ENCODE measurements at places on chromosomes 12 and 14.

GRCh38 chr12:669576-669945 lies 6.3 kb upstream of the NINJ2 start:
- no peak for DNase-seq

DNA sequence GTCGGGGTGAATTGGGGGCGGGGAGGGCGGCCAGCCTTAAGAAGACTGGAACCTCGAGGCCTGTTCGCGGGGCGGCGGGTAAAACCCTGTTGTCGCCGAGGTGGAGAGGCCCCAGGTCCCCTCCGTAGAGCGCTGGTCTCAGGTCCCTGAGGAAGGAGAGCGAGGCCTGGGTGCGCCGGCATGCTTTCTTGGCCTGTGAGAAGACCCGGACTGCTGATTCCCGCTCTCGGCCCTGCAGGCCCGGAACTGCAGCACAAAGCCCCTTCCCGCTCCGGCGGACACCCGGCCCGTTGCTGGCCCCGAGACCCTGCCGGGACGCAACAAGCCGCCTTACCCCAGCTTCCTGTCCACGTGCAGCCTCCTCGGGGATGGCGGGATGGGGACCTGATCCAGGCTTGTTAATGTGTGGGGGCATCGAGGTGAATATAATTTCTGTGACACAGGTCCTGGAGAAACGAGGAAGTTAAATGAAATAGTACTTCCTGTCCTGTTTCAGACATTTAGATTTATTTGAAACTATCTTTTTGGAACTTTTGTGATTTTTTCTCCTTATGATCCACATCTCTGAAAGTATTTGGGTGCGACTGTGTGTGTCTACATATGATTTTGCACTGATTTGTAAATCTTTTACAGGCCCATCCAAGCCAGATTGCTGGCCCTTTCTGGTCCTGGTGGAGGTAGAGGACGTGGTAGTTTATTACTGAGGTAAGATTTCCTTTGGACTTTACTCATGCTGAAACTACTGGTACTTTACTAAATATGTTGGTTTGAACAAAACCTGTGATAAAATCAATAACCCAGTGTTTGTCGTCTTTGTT lies 600 bp downstream of the PNN start:
- DNase-seq, result no peak

- no peak for DNase-seq
These were observed 539.8 kb downstream of the NRXN3 start for GRCh38 chr14:78709795-78710557.

DNA sequence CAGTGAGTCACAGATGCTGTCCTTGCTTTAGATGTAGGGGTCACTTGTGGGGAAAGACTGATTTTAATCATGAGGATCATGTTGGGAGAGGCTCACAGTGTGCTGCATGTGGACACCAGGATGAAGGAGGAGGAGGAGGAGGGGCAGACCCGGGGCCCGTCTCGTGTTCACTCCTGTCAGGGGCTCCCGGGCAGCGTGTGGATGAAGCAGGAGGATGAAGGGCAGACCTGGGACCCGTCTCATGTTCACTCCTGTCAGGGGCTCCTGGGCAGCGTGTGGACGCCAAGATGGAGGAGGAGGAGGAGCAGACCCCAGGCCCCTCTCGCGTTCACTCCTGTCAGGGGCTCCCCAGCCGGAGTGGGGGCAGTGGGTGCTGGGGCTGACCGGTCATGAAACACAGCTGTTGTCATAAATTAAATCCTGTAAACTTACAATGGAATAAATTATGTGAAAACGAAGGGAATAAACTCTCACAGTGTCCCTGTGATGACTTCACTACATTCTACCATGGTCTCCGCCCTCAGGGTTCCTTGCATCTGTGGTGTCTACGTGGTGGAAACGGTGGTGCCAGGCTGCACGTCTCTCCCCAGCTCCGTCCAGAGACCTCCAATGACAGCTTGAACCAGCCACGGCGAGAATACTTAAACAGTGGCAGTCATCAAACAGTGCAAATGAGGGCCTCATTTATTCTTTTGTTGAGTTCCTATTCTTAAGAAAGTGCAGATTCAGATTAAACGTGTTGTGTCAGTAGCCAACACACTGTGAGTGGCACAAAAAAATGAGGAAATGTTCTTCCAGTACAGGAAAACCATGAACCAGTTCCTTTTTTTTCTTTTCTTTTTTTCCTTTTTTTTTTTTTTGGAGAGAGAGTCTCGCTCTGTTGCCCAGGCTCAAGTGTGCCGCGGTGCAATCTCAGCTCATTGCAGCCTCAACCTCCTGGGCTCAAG lies 37.7 kb upstream of the SFSWAP start:
- DNase-seq, result no peak

- no peak for DNase-seq
These were observed 123.0 kb downstream of the SLC38A4 start for GRCh38 chr12:46702581-46703344.

DNA sequence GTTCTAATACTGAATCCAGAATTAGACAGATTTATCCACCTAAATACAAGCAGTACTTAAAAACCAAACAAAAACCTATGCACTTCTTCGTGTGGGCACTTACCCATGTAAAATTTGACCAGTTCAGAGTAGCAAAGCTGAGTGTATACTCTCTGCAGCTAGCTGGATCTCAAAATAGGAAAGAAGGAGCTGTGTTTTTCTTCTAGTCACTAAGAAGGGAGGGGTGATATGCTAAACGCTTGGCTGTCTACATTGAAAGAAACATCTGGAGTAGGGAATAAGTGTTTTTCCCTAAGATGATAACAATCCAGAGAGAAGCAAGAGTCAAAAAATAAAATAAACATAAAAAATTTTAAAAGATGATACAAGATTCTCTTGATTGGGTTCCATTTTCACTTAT lies 20.0 kb downstream of the RBMS2 start:
- DNase-seq, result no peak

DNA sequence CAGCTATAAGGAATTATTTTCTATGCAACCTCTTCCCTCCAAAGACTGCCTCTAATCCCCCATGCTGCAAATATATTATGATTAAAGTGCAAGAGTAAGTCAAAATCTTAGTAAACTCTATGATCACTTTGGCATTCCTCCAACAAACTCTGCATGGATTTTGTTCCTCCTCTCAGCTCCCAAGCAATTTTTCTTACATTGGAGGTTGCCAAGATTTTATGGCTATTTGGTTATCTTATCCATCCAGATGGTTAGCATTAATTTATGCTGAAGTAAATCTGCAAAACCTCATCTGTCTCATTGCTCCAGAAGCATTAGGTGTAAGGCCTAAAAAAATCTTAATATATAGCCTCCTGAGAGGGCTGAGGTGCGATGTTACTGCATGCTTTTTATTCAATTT lies 228.1 kb downstream of the CHST11 start:
- DNase-seq, result no peak

DNA sequence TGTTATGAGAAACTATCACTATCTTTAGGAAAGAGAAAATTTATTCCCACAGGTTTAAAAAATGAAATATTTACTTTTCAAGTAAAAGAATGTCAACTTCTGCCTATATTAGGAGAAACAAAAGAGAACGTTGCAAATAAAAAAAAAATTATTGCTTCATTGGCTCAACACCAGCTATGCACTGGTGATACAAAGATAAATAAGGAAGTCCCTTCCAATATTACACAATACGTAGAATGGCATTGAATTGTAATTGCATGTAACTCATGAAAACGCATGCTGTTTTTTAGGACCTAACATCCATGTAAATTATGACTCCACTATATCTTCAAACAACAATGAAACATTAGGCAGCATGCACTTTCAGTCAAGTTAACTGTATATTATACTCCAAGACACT lies 56.4 kb upstream of the RERGL start:
- no peak for DNase-seq

GRCh38 chr14:65006261-65006721 lies 19.6 kb downstream of the FNTB start:
- no peak for DNase-seq

GRCh38 chr12:66662729-66663128 lies 16.1 kb downstream of the GRIP1 start:
- no peak for DNase-seq

DNA sequence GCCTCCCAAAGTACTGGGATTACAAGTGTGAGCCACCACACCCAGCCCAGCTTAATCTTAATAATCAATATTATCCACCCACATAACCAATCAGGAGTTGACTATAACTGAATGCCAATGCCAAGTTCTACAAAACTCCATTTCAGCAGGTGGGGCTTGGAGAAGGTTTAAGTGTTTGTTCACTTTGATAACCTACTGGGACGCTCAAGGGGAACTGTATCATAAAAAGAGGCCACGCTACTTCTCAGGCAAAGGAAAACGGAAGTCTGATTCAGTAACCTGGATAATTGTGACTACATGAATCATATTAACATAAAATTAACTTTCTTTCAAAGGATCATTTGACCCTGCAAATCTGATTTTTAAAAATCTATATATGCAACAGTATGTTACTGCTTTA lies 179.2 kb downstream of the BCAT1 start:
- DNase-seq, result no peak

DNA sequence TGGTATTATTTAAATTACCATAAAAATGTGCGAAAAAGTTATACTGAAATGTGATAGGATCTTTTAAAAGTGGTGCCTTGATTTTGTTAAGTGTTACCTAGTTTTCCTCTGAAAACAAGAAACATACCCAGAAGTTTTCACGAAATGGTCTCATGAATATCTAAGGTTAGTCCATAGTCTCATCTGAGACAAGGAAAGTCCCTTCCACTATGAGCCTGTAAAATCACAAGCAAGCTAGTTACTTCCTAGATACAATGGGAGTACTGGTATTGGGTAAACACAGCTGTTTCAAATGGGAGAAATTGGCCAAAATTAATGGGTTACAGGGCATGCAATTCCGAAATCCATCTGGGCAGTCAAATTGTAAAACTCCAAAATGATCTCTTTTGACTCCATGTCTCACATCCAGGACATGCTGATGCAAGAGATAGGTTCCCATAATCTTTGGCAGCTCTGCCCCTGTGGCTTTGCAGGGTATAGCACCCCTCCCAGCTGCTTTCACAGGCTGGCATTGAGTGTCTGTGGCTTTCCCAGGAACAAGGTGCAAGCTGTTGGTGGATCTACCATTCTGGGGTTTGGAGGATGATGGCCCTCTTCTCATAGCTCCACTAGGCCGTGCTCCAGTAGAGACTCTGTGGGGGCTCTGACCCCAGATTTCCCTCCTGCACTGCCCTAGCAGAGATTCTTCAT lies 271.4 kb downstream of the NAV3 start:
- no peak for DNase-seq

DNA sequence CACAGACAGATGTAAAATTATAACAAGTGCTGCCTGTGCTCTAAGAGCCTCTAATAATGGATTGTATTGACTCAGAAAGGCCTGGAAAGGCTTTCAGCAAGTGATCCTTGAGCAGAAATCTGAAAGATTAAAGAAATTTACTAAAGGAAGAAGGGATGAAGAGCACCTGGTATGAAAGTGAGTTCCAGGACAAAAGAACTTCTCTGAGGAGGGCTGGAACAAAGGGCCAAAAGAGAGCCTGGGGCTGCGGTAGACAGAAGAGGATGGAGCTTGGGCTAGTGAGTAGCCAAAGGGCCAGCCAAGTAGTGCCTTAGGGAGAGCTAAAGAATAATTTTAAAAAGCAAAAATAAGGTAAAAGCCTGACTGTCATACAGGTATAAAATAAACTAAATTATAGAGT lies 44.0 kb downstream of the BCAT1 start:
- no peak for DNase-seq

GRCh38 chr14:36394593-36394992 lies 74.2 kb upstream of the MBIP start:
- DNase-seq, result no peak

DNA sequence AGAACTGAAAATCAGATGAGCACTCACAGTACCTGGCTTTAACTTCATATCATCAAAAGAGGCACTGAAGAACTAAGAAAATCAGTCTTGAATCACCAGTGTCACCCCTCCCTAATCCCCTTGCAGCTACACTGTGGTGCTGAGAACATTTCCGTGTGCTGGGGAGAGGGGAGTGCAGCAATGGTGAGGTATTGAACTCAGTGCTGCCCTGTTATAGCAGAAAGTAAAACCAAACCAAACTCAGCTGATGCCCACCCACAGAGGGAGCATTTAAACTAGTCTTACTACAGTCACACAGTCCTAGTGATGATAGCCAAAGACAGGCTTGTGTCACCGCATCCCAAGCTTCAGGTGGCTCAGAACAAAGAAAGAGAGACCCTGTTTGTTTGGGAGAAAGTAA lies 122.1 kb downstream of the CPNE8 start:
- DNase-seq, result no peak

GRCh38 chr14:100504372-100505078 lies 82.7 kb downstream of the BEGAIN start:
- DNase-seq, result no peak

DNA sequence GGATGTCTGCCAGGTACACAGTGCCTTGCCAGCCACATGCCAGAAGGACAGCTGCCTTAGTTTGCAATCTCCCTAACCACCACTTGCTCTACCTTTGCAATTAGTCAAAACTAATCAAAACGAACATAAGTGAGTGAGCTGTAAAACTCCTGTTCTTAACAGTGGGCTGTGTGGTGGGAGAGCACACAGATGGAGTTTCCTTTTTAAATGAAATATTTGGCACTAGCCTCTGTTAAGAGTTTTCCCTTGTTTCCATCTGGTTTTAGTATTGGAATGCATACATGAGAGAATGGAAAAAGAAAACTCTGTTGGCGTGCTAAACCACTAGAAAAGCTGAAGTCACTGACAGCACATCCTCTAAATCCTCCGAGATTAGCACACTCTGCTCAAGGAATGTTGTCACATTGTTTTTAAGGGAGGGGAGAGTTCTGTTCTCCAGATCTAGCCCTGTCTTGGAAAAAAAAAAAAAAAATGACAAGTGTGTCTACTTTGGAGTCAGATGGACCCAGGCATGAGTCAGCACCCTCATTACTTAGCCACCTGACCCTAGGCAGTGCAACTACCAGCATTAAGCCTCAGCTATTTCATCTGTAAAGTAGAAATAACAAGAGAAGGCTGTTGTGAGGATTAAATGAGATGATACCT lies 83.9 kb downstream of the STXBP6 start:
- no peak for DNase-seq

DNA sequence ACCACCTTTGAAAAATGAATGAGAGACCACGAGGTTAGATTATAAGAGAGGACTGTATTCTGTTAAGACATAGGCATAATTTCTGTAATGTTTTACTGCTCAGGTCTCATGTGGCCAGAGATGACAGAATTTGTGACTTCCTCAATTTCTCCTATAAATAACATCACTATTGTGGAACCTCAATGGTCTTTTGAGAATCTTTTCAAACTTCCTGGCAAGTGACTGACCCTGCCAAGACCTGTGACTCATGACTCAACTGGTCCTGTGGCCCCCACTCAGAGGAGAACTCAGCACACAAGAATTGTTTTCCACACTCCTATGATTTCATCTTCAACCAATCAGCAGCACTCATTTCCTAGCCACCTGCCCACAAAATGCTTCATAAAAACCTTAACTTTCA lies 508.2 kb upstream of the ATP2B1 start:
- no peak for DNase-seq

DNA sequence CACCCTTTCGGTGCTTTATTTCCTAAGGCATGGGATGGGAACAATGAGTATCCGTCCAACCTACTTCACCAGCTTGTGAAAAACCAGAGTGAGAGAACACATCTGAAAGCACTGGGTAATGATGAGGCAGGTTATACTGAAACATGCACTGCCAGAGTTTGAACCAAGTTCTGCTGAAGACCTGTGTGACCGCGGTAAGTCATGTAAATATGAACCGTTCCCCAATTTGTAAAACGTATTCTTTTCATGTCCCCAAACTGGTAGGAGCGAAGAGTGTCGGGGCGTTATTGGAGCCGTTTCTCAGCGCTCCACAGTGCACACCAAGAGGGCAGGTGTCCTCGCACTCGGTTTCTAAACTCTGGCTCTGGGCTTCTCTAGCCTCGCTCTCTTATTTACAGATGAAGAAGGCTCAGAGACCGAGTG lies 788 bp upstream of the NGDN start:
- DNase-seq, result no peak
